ENCODE measurements at places on chromosomes 1 and 21. TPM values are rescaled to one million over a fixed set of nuclear protein-coding genes. Genes with fewer than 3 reads are reported as not detected.

DNA sequence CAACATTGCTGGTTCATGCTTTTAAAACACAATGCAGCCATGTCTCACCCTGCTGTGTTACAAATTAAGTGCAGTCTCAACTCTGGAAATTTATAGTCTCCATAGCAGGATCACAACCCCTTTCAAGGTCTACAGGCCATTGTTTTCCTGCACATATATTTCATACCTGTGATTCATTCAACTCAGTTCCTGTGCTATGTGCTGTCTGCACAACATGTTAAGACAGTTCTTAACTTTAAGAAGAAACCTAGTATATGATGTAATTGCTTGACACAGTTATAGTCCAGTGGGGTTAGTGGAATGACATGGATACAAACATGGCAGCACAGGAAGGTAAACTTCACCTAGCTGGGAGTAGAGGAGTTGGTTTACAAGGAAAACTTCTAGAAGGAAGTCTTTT lies 106.4 kb downstream of the IFI44 start:
- H3K4me1 ChIP-seq: no peaks in the 10 kb centered on the region
- no peak overlapping the region for H3K4me3 ChIP-seq
- DNase-seq: no peak
- no peaks in the 10 kb centered on the region for H3K27me3 ChIP-seq
- no peak overlapping the region for H3K27ac ChIP-seq
- H3K36me3 ChIP-seq: no peaks in the 10 kb centered on the region

The SFPQ gene
- 163 TPM for total RNA-seq

The LY9 gene
- total RNA-seq: 0.33 TPM

DNA sequence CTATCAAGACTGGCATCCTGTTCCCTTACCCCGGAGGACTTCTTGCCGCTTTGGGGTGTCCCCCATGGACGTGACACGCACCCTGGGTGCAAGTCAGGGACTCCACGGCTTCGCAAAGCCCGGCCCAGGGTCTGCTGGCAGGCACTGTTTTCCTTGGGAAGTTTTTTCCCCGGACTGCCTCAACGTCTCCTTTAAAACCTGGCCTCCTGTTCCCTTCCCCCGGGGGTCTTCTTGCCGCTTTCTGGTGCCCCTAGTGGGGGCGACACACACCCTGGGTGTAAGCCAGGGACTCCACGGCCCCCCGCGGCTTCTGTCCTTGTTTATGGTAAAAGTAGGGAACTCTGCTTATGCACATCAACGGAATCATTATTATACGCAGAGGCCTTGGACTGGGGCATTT lies 136.6 kb downstream of the LIPI start:
- H3K4me1 ChIP-seq: no peaks in the 10 kb centered on the region
- no peak overlapping the region for H3K27ac ChIP-seq
- H3K36me3 ChIP-seq: no peaks in the 10 kb centered on the region
- no peaks in the 10 kb centered on the region for H3K27me3 ChIP-seq
- no peak overlapping the region for H3K4me3 ChIP-seq
- DNase-seq: no peak

GRCh38 chr1:175197531-175197930 lies 5.0 kb upstream of the KIAA0040 start:
- H3K27me3 ChIP-seq: no peaks in the 10 kb centered on the region
- H3K4me1 ChIP-seq: peaks cover 7% of the 10 kb centered on the region
- peak; percentile 20 for DNase-seq
- H3K4me3 ChIP-seq: no peak overlapping the region
- H3K36me3 ChIP-seq: no peaks in the 10 kb centered on the region

The PRAMEF8 gene
- total RNA-seq: not detected

DNA sequence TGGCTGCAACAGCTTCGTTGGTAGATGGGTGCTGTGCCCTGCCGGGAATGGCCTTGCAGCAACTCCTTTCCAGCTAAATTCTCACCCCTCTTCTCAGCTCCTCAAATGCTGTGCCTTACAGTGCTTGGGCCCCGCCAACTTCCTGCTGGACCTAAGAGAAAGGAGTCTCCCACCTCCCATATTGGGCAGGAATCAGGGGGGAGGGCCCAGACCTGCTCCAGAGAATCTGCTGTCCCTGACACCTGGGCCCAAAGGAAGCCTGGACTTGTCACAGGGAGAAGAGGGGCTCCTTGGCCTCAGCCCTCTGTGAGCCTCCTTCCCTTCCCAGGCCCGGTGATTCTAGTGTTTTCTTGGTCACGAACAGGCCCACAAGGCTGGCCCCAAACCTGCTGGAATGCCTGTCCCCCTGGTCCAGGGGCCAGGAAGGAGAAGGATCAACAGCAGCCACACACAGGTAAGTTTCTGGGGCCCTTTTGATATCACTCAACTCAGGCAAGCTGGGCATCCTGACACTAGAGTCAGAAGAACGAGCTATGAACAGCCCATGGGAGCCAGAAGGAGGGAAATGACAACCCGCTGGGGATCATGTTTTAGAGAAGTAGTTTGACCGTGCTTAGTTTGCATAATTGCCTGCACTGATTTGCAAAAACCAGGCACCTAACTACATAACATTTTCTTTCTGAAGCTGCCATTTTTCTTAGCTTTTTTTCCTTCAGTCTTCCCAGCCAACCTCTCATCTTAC lies 86.2 kb downstream of the CD247 start:
- no peaks in the 10 kb centered on the region for H3K36me3 ChIP-seq
- no peak for DNase-seq
- H3K27ac ChIP-seq: no peak overlapping the region
- H3K4me3 ChIP-seq: no peak overlapping the region

The SLAMF7 gene
- 0.26 TPM for total RNA-seq

- H3K27ac ChIP-seq: no peak overlapping the region
- no peaks in the 10 kb centered on the region for H3K36me3 ChIP-seq
- H3K27me3 ChIP-seq: no peaks in the 10 kb centered on the region
- peaks cover 16% of the 10 kb centered on the region for H3K4me1 ChIP-seq
- no peak overlapping the region for H3K4me3 ChIP-seq
Measured at GRCh38 chr1:42676534-42677087, 5.6 kb upstream of the YBX1 start.

DNA sequence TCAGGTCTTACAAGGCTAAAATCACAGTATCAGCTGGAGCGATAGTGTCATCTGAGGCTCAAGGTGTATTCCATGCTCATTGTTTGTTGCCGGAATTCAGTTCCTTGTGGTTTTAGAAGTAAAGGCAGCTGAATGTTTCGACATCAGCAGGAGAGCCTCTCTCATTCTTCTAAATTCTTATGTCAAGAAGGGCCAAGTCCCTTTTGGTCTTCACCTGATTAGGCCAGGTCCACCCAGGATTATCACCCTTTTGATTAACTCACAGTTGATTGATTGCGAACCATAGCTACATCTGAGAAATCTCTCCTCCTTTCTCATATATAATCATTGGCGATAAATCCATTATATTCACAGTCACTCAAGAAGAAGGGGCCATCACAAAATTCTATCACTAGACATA lies 806.7 kb upstream of the PRMT6 start:
- DNase-seq: no peak
- H3K36me3 ChIP-seq: no peaks in the 10 kb centered on the region
- H3K4me3 ChIP-seq: no peak overlapping the region
- H3K4me1 ChIP-seq: no peaks in the 10 kb centered on the region

The MIA3 gene
- total RNA-seq: 32.2 TPM

DNA sequence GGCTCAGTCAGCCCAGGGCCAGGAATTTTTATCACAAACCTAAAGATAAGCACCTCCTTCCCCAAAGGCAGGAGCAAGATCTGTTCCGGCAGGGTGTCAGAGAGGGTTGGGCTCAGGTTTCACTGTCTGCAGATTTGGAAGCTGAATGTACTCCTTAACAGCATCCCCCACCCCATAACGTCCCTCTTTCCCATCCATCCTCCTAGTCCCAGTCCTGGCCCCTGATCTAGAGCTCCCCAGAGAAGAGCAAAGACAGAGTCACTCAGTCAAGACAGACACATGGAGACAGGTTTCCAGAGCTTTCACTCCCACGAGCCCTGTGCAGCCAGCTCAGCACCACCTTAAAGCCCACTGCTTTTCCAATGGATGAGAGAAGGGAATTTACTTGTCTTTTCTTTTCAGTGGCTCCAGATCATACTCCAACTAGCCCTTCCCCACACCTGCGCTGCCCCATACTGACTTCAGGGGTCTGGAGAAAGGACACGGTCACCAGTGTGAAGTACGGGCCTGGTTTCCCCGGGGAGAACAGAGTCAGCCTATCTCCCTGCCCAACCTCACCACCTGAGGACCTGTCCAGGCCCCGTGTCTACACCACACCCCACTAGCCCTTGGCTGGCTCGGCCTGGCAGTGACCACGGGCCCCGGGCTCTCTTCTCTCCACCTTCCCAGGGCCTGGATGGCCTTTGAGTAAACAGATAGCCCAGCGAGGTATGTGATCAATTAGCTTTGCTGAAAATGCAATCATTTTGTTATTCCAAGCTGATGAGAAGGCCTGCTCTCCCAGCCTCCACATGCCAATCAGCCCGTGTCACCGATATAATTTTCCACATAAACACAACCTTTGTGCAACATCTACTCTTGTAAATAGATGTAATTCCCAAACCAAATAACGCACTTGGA lies 249.1 kb downstream of the FOXD2 start:
- no peaks in the 10 kb centered on the region for H3K4me1 ChIP-seq
- no peak overlapping the region for H3K27ac ChIP-seq
- no peaks in the 10 kb centered on the region for H3K36me3 ChIP-seq
- no peaks in the 10 kb centered on the region for H3K27me3 ChIP-seq
- DNase-seq: no peak
- H3K4me3 ChIP-seq: no peak overlapping the region

The RBM8A gene
- total RNA-seq: 47.2 TPM

The ENSA gene
- total RNA-seq: 64.6 TPM

- H3K27me3 ChIP-seq: no peaks in the 10 kb centered on the region
- DNase-seq: no peak
- H3K36me3 ChIP-seq: no peaks in the 10 kb centered on the region
Measured at GRCh38 chr1:8266436-8267165, 51.3 kb upstream of the SLC45A1 start.
